ENCODE measurements at places on chromosomes 6 and 20. TPM values are rescaled to one million over a fixed set of nuclear protein-coding genes. Genes with fewer than 3 reads are reported as not detected.

Gene SLC17A5
- polyA plus RNA-seq = 18.7 TPM

DNA sequence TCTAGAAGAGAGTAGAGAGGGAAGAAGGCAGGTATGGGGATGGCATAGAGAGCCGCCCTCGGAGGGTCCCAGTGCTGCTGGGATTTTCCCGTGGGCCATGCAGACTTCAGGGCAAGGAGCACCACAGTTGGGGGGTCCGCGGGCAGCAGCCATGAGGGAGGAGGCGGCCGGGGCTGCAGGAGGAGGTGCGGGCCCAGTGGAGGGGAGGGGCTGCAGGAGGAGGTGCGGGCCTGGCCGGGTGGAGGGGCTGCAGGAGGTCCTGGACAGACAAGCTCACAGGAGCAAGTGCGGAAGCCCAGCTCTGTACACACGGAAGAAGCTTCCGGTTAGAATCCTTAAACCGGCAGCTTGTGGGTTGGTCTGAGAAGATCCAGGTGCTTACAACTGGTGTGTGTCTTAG, 34.6 kb upstream of the CHRNA4 start:
- DNase-seq = no peak

DNA sequence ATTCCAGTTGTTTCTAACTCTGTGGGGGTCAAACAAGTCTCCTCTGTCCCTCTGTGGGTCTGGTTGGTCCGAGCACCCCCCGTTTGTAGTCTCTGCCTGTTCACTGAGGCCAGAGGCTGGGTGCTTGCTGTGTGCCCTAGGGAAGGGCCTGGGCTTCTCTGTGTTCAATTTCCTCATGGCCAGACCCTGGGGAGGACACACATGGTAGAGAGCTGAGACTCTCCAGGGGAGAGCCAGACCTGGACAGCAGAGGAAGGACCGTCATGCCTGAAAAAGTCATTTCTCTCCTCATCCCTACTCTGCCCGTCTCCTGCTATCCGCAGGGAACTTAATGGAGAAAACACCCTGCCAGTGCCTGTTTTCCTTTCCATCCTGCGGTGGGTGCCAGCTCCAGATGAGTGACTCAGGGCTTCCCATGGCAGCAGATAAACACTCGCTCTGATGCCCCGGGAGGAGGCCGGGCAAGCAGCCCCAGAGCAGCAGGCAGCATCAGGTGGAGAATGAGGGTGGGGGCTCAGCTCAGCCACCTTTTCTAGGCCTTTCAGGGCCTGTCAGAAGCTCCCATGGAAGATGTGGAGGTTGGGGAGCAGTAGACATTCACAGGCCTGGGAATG, 51.9 kb downstream of the SNAI1 start:
- DNase-seq = peak; percentile 37

Gene SUMO4
- not detected for polyA plus RNA-seq

Gene CST2
- polyA plus RNA-seq = not detected

Gene TGM3
- polyA plus RNA-seq = not detected

DNA sequence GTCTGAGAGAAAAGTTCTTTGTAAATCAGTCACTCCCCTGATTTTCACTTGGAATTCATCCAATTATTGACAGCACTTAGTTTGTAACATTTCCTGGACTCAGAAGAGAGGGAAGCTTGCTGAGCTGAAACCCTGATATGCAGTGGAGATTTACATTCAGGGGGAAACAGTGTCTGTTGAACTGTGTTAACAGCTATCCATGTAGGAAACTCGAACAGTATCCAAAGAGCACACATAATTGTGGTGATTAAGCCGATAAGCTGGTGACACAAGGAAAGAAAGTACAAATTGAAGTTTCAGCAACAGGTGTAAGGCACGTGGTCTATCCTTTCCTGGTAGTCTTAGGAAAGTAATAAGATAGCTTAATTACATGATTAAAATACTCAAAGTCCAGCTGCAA, 78.1 kb upstream of the FLRT3 start:
- DNase-seq = no peak

Gene MACROD2
- polyA plus RNA-seq = 0.06 TPM

DNA sequence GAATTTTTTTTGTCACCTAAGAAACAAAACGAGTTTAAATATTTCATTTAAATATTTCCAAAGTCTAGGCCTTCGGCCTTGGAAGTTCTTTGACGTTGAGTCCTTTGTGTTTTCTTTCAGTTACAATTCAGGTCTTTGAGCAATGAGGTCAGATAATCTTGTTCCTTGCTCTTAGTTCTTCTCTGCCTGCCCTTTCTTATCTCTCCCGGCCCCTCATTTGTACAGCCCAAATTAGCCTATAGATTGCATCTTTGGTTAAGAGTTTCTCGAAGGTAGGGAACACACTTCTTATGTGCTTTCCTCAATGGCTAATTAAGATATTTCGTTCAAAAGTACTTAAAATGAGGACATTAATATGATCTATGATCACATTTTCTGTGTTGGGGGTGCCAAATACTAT, 18.5 kb downstream of the RPS12 start:
- DNase-seq = no peak

DNA sequence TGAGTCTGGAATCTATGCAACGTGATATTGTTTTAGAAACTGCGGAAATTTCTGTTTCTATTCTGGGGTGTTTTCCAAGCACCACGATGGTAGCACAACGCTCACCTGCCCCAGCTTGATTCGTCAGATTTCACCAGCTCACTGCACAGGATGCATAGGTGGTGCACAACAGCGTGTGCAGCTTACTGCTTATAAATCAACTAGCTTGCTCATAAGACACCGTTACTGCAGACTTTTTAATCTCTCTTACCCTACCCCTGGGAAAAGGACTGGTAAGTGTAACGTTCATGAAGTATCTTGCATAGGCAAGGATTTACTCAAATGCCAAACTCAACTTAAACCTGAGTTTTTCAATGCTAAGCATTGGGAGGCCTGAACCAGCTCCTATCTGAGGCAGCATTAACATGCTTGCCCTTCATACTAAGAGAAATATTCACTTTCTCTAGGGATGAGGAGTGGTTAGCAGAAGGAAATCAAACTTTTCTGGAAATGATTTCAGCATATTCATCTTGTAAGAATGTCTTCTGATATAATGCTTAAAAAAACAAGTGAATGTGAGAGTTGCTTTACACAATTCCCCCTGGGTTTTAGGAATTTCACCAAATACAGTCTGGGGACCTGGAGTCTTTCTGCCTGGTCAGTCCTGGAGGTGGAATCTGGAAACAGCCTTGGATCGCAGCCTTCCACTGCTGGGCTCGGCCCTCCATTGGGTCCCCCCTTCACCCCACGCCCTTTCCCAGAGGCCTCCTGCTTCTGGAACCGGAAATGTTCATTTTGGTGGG, 100.6 kb downstream of the DACT2 start:
- no peak for DNase-seq

- no peak for DNase-seq
Observed at GRCh38 chr20:24948939-24949679, at the start of gene CST7. TSS of gene CST7 (plus strand) at chr20:24949269. CDS start at chr20:24949506, 237 bp downstream.

DNA sequence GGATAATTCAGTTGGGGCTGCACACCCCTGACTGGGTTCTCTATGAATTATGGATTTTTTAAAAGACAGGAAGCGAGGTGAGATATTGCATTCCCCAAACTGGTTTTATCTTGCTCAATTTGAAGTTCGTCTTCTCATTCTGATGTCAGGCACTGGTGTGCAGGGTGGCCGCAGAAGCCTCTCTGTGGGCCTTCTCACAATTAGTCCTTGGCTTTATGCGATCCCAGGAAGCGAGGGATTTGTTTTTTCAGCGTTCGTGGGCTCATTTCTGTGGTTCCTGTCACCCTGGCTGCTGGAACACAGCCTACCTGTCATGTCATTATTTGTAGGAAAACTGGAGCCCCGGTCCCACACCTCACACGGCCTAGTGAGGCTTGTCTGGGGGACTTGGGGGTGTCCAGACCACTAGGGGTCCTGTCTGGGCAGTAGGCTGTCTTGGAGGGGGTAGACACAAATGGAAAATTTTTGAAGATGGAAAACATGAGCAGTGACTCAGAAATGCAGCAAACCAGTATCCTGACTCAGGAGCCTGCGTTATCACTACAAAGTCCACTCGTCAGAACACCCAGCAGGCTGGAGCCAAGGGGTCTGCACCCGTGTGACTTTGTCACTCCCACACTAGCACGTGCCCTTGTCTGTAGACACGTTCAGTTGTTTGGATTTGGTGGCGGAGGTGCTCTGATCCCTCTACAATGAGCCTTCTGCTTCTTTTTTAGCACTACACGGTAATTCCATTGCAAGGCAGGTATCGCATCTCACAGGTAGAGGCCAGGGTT, 42.2 kb downstream of the GNAS-AS1 start:
- DNase-seq = peak; percentile 29

- no peak for DNase-seq
Observed at GRCh38 chr6:34082864-34083626, 62.8 kb downstream of the GRM4 start.

GRCh38 chr6:130070792-130071191, 52.4 kb downstream of the L3MBTL3 start:
- DNase-seq = no peak

DNA sequence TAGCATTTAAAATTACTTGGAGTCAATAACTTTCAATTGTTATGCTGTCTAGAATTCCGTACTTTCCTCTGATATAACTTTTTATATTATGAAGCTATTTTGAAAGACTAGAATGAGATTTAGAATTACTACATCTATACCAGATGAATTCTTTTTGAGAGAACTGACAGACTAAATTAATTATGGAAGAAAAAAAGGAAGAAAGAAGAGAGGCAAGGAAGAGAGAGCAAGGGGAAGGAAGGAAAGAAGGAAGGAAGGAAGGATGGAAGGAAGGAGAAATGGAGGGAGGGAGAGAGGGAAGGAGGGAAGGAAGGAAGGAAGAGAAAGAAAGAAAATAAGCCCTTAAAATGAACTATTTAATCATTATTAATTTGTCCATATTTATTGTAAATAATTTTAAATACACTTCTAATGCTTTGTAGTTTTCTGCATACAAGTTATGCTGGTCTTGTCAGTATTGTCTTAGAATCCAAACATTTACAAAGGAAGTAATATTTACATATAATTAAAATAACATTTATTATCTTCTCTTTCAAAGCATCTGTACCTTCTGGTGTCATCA, 280.4 kb upstream of the HSF2 start:
- no peak for DNase-seq

- peak; percentile 52 for DNase-seq
Observed at GRCh38 chr6:147676495-147677199, 168.2 kb downstream of the SAMD5 start.

Gene CDS2
- 17.0 TPM for polyA plus RNA-seq

DNA sequence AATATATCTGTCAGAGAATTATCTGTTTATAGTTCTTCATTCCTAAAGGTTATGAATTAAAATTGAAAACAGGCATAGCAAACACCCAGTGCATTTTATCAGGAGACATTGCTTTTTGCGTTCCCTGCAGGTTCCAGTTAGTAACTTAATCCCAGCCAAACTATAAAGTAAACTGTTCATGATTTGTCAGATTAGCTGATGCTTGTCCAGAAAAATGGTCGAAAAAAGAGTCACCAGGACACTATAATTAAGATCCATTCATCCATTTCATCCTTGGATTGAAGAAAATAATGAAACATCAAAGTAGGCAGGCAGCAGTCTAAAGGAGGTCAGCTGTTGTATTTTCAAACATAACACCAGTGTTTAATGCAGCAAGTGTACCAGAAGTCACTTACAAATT, 75.9 kb downstream of the EPHA7 start:
- no peak for DNase-seq

Gene RBM24
- polyA plus RNA-seq = 8.1 TPM

GRCh38 chr20:50113420-50114224, 672 bp upstream of the UBE2V1 start:
- no peak for DNase-seq

- no peak for DNase-seq
Observed at GRCh38 chr6:6495851-6496250, 92.7 kb upstream of the LY86 start.

GRCh38 chr20:41183391-41183790, 46.0 kb downstream of the PLCG1 start:
- DNase-seq = no peak

GRCh38 chr6:123804787-123805540, 1.3 kb downstream of the NKAIN2 start:
- no peak for DNase-seq

Data from IMR-90 (cell line).